Chondrocyte (in vitro differentiated cells): ENCODE measurements at places on chromosomes 6 and 20. TPM values are rescaled to one million over a fixed set of nuclear protein-coding genes. Genes with fewer than 3 reads are reported as not detected.

The PRSS35 gene
- total RNA-seq: 61.6 to 200 TPM (median 197 TPM) in 3 replicates

DNA sequence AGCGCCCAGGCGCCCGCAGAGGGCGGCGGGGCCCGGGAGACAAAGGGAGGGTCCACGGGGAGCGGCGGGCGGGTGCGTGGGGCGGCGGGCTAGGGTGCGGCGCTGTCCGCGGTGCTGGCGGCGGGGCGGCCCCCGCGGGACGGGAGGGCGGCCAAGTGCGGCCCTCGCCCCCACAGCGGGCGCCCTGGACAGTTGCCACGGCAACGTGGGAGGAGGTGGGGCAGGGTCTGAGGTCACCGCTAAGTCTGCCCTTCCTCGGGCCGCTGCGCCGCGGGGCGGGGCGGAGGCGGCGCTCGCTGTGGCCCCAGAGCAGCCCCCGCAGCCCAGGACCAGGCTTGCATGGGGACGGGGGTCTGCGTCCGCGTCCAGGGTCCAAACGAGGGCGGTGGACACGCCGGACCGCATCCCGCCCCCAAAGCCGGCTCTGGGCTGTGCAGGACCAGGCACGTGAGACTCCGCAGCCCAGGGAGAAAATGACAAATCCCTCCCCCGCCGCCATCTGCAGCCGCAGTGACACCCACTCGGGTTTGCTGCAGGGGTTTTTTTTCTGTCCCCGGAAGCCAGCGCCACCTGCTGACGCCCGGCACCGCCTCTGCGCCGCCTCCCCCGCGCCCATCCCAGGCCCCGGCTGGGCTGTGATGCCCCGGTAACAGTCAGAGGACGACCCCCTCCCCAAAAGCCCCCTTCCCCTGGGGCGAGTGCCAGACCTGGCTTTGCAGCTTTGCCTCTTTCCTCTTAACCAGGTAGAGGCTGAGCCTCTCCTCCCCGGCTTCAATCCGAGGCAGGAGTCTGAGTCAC, 36.8 kb downstream of the YTHDF1 start:
- H3K4me3 ChIP-seq: peak overlapping the region; percentile 9
- DNase-seq: no peak
- peaks cover 32% of the 10 kb centered on the region for H3K27me3 ChIP-seq
- H3K36me3 ChIP-seq: peaks cover 2% of the 10 kb centered on the region
- H3K4me1 ChIP-seq: peaks cover 13% of the 10 kb centered on the region

DNA sequence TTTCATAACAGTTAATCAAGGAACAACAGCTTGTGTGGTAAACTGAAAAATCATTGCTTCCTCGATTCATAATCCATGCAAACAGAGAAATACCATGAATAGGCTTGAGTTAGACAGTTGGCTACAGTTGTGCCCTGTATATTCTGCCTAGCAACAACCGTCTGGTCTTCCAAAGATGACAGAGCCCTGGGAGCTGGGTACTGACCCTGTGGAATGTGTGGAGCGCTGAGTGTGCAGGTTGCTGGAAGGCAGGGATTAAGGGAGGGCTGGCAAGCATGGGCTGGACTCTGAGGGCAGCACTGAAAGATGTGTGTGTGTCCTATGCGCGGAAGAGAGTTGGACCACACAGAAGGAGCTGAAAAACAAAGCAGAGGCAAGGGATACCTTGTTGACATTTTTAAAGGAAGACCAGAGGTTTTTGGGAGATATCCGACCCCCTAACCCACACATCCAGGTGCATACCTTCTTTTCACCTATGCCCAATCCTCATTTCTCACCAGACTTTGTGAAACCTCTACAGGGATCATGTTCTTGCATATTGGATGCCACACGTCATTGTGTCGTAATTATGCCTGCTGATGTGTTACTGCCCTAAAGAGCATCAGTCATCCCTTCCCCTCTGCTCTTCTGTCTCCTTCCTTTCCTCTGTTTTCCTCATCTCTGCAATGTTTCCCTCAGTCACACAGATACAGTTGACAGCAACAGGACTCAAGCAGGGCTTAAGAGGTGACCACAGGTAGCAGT, 58.2 kb upstream of the VGLL2 start:
- DNase-seq: no peak
- H3K36me3 ChIP-seq: no peaks in the 10 kb centered on the region
- no peak overlapping the region for H3K4me3 ChIP-seq
- peaks cover 5% of the 10 kb centered on the region for H3K27me3 ChIP-seq

GRCh38 chr6:3610921-3611320, 140.6 kb downstream of the PXDC1 start:
- no peak for DNase-seq
- peaks cover 21% of the 10 kb centered on the region for H3K4me1 ChIP-seq
- H3K27me3 ChIP-seq: no peaks in the 10 kb centered on the region
- H3K36me3 ChIP-seq: no peaks in the 10 kb centered on the region
- no peak overlapping the region for H3K4me3 ChIP-seq

- no peak overlapping the region for H3K27ac ChIP-seq
- H3K36me3 ChIP-seq: no peaks in the 10 kb centered on the region
- H3K27me3 ChIP-seq: no peaks in the 10 kb centered on the region
These were observed 64.9 kb upstream of the TAB2 start for GRCh38 chr6:149252622-149253021.

- no peak for DNase-seq
- H3K4me3 ChIP-seq: no peak overlapping the region
- peaks cover 39% of the 10 kb centered on the region for H3K36me3 ChIP-seq
- no peak overlapping the region for H3K27ac ChIP-seq
- no peaks in the 10 kb centered on the region for H3K27me3 ChIP-seq
These were observed 101.1 kb upstream of the EMILIN3 start for GRCh38 chr20:41467690-41468089.
